T-helper 2 cell treated with Interferon-gamma antibody and Interleukin-4, amounts not matched to agents 5 μg/mL and 100 μg/mL, for 36 hours (primary cell): ENCODE measurements at places on chromosomes 7 and 10.

DNA sequence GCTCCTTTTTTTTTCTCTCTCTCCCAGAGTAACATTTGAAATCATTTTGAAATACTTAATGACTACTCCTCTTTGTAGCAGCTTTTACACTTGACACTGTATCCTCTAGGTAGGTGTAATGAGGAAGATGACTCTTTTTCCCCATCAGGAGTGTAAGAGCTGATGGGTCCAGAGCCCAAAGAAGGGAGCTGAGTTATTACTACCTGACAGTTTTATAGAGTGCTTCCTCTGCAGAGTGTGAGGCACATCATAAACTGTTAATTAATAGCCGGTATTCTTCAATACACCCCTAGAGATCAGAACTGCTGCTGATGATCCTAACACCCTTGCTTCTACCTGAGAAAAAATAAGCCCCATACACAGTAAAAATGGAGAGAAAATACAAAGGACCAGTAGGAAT, 279.8 kb upstream of the SEMA3A start:
- no peak for DNase-seq

GRCh38 chr10:31042670-31043069, 11.0 kb upstream of the ZNF438 start:
- no peak for DNase-seq

- DNase-seq: no peak
These were observed 223.7 kb downstream of the LHFPL3 start for GRCh38 chr7:104552102-104552501.

DNA sequence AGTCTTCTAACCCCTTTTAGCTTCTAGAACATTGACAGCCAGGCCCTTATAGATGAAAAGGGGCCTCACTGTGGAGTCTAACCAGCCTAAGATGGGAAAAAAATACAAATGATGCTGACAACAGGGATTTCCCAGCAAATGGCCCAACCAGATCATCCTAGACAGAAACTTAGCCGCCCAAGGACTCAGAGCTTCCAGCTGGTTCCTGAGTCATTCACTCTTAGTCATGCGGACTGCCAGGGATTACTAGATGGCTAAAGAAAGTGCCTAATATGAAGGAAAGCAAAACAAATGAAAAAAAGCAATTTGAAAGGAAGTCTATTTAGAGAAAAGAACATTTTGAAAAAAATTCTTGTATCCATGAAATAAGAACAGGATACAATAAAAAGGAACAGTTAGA, 23.7 kb downstream of the TSPAN14 start:
- DNase-seq: no peak

- no peak for DNase-seq
These were observed 123.1 kb downstream of the GNAI1 start for GRCh38 chr7:80257756-80258155.

DNA sequence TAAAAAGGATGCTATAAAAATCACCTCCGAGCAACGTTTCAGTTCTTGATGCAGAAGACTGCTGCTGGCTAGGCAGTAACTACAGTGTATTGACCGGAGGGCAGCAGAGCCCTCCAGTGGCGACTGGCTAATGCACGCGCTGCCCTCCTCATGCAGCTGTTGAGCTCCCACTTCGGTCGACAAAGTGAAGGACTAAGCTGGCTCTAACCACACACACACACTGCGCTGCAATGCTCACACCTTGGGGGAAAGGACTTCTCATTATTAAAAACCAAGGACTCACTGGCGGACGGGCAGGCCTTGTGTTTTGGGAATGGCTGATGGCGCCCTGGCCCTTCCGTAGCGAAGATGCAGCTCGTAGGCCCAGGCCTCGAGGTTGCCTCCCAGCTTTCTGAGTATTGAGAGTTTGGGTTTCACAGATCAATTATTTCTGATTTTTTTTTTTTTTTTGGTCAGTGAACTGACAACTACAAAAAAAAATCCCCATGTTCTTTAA, 120.9 kb upstream of the DIP2C start:
- DNase-seq: no peak

DNA sequence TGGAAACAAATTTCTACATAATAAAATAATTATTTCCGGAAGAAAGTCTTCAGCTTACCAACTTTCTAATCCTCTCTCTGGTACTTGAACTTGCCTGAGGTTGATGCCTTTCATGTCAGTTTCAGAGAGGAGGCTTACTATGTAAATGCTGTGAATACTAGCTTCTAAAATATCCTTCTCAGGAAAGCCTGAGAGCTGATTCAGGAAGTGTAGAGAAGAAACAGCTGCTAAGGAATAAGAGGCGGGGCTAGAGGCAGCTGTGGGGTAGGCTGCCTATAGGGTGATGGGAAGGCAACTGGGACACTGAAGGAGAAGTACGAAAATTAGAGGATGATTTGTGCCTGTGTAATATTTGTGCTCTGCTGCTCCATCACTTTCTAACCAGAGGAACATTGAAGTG, 69.3 kb downstream of the AVL9 start:
- no peak for DNase-seq
